Substantia nigra (tissue), 51 donors: ENCODE measurements at places on chromosomes 7 and 10.

DNA sequence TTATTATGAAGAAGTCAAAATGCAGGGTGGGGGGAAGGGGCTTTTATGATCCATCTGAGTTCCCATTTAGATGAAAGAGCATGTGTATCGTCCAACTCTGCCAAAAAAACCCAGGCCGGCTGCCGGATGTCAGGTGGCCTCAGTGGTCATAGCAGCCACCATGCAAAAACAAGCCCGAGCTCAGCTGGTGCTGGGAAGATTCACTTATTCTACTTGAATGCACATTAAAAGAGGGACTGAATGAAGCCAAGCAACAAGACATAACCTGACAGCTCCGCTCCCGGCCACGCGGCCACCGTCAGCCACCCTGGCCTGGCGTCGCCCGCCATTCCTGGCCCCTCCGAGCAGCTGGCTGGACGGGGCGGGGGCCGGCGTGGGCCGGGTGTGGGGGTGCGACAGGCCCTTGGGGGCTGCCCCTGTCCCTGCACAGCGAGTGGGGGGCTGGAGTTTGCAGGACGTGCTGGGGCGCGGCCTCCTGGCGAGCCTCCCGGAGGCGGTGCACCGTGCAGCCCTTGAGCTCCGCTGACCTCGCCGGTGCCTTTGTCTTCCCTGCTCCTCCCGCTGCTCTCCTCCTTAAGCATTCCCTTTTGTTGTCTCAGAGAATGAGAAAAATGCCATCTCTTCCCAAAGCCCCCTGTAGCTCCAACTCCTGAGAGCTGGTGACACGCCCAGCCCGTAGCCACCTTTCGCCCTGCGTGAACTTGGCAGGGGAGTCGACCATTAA is 67.8 kb downstream of the EBF3 start:
- no peak for DNase-seq

- no peak for DNase-seq
Observed at GRCh38 chr10:113716109-113716910, 35.2 kb upstream of the PLEKHS1 start.

DNA sequence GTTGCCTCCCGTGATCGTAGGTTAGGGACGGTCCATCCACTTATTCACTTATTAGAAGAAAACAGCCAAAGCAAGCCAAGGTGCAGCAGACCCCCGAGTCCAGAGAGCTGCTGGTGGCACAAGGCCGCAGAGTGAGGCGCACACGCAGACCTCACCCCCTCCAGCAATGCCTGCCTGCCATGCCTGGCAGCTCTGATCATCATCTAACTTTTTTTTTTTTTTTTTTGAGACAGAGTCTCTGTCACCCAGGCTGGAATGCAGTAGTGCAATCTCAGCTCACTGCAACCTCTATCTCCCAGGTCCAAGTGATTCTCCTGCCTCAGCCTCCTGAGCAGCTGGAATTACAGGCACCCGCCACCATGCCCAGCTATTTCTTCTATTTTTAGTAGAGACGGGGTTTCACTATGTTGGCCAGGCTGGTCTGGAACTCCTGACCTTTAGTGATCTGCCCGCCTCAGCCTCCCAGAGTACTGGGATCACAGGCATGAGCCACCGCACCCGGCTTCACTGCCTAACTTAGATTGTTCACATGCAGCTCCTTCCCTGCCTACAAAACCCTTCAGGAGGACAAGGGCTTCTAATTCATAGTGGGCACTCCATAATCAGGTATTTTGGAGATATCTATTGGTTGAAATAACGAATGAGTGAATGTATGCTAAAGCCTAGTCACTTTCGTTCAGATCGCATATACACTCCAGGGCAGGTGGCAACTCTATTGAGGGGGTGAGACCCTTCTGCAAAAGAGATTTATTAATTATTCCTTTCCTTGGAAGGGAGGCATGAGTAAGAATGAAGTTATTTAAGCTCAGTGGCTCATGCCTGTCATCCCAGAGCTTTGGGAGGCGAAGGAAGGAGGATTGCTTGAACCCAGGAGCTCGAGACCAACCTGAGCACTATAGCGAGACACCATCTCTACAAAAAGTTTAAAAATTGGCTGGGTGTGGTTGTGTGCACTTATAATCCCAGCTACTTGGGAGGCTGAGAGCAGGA is 15.9 kb downstream of the TRIM56 start:
- DNase-seq, result no peak

DNA sequence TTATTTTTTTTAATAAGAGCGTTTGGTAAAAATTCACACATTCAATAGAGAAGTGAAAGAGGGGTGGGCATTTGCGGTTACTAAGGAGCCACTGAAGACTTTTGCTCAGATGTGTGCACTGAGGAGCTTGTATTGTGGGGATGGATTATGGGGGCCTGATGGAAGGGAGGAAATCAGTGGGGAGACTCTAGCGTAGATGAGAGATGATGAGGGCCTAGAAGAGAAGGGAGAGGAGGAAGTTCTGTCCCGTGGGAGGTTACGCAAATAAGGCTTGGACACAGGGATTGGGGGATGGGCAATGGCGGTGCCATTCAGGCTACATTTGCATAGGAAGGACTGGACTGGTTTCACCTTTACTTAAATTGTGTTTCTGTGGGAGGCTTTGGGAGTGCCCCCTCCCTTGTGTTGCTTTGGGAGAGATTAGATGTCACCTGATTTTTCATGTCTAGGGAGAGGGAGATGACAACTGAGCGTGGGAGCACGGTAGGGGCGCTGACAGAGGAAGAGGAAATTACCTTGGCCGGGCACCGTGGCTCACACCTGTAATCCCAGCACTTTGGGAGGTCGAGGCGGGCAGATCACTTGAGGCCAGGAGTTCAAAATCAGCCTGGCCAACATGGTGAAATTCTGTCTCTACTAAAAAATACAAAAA is 2.2 kb upstream of the HIP1 start:
- no peak for DNase-seq

DNA sequence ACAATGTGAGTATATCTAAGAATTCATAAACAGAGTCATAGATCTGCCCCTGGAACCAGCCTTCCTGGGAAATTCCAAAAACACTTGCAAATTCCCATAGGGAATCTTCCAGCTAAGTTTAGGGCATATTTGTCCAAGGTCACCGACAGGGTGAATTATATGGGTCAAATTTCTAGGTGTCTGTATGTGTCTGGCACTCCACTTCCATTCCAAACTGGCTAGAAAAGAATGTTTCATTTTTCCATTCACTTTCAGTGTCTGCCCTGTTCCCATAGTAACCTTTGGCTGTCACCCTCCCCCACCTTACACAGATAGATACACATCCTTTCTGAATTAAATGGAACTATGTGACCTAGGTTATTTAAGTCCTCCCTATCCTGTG is 230.9 kb downstream of the CREB5 start:
- no peak for DNase-seq

DNA sequence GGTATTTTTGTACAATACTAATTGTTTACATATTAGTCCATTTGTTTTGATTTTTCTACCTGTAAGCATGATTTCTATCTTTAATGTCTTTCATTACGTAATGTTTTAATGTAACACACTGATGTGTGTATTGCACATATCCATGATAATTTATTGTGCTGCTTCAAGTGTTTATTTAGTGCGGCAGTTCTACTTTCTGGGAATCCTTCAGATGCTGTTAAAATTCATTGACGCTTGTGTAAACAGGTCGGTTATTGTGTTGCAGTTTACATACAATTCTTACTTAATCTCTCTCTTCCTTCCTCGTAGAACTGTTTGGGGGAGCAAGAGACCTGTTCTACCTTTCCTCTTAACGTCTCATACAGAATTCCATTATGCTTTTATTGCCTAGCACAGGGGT is 6.9 kb downstream of the TMEM60 start:
- DNase-seq, result no peak
